ENCODE measurements at places on chromosomes 12 and 14.

DNA sequence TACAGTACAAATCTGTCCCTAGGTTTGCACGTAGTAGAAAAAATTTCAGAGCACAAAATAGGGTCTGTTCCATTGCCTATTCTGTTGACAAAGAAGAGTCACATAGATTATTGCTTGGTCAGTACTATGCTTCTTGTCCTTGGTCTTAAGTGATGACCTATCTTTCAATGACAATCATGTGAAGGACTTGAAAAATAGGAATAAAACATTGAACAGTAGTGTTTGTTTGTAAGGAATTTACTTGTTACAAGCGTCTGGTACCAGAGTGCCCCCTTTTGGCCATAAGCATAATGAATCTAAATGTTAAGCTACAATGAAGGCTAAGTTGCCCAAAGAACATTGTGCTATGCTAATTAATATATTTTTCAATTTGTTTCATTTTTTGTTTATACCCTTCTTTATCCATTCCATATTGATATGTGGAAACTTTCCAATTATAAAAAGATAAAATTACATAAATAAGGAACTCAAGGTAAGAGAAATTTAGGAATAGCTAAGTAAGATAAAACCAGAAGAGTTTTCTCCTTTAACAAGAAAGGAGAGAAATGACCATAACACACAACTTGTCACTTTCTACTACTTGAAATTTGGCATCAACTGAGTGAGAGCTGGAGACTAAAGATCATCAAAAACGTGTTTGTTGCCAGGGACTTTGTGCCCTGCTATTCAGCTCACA is 204.7 kb downstream of the EPS8 start:
- no peak for DNase-seq

GRCh38 chr14:52596320-52596719 is 43.7 kb downstream of the GPR137C start:
- DNase-seq: no peak

DNA sequence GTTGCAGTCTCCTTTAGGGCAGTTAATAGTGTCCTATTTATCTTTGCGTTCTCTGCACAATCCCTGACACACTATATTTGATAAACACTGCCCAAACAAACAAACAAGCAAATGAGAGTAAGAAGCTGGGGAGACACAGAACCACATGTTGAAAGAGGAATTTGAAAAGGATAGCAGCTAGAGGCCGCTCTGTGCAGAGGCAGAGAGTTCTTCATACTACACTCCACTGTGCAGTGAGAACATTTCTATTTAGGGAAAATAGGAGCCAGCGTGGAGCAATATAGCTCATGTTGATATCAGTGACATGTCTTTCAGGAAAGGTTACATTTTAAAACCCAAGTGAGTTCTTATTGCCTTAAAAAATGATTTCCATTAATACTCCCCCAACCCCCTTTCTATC is 140.3 kb upstream of the SEL1L start:
- DNase-seq: no peak

DNA sequence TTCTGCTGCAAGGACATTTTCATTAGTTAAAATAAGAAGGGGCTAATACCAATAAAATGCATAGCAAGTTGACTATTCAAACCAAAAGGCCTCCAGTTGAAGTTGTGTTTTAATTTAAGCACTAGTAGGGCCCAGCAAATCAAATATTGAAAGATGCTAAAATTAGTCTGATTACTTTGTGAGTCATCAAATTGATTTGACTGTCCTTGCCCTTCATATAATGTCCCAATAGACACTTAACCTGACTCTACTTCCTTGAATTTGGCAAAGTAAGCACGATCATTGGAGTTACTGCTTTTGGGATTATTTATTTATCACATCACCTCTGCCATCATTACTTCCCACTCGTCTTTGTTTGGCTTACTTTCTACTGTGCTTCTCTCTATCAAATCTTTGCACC is 798.5 kb downstream of the DIO2 start:
- no peak for DNase-seq

DNA sequence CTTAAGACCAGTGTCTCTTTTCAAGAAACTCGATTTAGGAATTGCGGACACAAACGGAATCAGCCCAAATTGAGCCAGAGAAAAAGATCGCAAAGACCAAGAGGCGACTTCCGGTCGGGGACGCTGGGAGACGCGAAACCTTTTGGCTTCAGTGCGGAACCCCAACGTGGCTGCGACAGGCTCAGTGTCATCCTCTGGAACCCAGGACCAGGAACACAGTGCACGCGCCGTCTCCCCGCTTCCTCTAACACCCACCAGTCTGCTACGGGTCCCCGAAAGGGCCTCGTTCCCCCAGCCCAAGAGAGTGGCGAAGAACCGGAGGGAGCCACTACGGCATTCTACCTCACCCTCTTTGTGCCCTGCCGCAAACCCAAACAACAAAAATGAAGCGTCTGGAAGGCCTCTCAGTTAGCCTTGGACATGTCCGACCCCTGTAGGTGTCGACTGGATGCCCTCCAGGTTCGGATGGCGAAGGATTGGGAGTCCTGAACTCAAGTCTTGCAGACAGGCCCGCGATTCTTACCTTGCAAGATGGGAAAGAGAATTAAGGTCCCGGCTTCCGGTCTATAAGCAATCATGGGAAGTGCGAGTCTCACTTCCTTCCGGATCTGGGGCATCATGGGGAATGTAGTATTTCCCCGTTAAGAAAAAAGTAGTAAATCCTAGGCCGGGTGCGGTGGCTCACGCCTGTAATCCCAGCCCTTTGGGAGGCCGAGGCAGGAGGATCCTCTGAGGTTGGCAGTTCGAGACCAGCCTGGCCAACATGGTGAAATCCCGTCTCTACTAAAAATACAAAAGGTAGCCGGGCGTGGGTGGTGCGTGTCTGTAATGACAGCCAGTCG is at the start of gene RPL6:
RPL6 (minus strand) TSS at position 542 of the 842 bp plus-strand sequence. CDS start 949 bp downstream, outside the sequence.
- DNase-seq: peak; percentile 38

GRCh38 chr14:104876251-104876699 is 11.2 kb downstream of the CEP170B start:
- peak; percentile 19 for DNase-seq

DNA sequence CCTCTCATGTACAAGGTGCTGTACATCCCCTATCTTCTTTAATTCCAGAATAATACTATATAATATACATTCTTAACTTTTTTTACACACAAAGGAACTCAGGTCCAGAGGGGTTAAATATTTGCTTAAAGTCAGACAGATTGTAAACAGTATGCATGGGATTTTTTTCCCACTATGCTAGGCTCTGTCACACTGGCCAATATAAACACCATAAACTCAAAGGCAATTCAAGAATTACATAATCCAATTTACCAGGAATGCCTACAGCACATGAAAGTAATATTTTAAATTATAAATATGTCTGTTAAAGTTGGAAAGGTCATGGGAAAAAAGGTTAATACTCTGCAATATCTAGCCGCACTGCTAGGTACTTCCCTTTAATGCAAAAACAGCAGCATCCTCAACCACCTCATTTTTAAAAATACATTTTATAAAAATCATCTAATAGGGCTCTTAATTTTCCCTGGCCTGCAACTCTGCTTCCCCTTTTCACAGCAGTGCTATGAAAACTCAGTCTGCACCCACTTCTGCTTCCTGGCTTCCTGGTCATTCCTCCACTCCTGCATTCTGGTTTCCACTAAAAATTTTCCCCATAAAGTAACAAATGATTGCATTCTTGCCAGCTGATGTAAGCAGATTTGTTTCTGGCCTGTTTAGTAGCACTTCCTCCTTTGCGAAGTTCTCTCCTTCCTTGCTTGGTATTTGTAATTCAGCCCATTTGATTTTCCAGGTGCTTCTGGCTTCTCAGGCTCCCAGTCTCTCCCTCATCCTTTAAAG is 128.1 kb downstream of the ITPR2 start:
- no peak for DNase-seq

DNA sequence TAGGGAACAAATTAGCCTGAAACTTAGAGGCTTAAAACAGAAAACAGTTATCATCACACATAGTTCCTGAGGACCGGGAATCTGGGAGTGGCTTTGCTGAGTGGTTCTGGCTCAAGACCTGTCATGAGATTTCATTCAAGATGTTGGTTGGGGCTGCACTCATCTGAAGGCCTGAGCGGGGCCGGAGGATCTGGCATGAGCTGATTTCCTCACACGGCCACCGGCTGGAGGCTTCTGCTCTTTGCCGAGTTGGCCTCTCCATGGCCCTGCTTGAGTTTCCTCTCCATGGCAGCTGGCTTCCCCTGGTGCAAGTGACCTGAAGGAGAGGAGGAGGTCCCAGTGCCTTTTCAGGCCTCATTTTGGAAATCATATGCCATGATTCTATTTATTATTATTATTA is 128.1 kb downstream of the PAPOLA start:
- no peak for DNase-seq

DNA sequence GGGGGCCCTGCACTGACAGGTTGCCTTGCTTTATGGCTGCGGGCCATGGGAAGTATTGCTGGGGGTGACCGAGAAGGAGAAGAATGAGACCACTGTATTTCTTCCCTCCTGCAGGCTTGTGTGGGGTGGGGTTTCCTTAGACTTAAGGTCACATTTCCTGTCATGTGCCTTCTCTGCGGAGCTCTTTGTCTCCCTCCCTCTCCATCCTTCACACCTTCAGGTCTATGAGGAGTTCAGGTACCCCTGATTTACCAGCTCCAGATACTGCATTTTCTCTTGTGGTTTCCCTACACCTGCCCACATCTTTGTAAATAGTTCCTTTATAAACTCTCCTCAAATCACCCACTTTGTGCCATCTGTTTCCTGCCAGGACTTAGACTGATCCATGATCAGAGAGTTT is 3.6 kb downstream of the FNTB start:
- no peak for DNase-seq

DNA sequence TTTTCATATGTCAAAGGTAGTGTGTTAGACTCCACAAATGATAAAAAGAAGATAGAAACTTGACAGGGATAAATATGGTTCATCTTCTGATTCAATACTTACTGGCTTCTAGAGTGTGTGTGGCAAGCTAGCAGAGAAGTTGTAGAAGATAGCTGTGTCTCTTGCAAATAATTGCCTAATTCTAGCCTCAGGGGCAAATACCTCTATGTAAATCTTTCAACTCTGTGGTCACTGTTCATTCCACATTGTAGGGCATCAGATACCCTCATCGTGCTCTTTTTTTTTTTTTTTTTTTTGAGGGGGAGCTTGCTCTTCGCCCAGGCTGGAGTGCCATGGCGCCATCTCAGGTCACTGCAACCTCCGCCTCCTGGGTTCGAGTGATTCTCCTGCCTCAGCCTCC is 1.7 kb downstream of the OLR1 start:
- DNase-seq: no peak

GRCh38 chr14:76007852-76008251 is 22.3 kb downstream of the IFT43 start:
- no peak for DNase-seq

- DNase-seq: no peak
Measured at GRCh38 chr12:116143909-116144308, 133.6 kb downstream of the MED13L start.
